NCI-H1105 treated with DMSO at 0.1 percent for 48 hours (cell line): ENCODE measurements at places on chromosomes 12 and 14.

DNA sequence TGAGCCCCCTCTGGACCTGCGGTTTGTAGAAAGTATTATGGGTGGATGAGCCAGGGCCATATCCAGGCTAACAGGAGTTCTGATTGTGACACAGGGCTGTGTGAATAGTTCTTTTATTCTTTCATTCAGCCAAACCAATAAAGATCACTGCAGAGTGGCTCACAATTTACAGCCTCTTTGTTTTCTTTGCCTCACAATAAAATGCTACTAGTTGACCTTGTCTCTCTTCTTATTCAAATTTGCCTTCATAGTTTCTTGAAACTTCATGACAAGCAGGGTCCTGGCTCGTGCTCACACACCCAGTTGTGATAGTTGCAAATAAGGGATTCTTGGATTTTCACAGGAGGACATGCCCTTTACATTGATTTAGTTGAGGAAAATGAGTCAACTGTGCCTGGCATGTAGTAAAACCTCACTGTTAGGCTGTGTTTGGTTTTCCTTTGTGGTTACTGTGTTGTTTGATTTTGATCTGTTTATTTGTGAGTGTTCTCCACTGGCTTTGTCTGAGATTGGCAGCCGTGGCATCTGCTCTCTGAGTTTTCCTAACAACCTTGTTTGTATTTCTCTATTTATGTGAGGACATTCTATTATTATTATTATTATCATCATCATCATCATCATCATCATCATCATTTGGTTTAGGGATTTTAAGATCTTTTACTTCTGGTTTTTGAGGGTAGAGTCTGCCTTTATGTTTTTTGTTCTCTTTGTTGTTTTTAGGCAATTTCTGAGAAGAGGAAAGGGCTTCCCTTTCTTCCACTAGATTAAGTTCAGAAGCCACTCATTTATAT lies 2.7 kb upstream of the KRT6B start:
- no peak for DNase-seq

DNA sequence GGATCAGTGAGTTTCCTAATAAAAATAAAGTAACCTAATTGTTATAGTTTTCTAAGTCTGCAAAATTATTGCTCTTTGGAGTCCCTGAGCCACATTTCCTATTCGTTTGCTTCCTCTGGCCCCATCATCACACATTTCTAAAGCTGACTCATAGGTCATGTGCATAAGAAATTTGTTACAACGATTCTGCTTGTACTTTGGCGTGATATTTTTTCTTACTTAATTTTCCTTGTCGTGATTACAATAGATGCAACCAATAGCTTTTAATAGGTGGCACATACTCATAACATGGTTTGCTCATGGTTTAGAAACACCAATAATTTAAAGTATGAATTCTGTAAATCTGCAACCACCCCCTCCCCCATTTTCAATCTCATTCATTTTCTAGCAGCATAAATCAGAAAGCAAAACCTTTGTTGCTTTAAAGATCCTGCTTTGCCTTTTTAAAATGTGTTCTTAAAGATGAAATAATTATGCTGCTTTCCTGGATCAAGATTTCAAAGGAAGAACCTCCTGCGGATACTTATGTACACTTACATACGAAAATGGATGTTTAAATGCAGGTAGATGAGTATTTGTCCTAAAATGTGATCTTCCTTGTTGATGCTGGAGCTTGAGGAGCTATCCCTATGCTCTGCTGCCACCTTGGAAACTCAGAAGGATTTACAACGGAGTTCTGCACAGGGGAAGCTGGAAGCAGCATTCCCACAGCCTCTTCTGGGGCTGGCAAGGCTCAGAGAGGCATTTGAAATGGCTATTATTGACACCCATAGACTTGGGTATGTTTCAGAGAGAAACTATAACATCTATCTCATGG lies 1.7 kb upstream of the FLRT2 start:
- DNase-seq = peak; percentile 36

DNA sequence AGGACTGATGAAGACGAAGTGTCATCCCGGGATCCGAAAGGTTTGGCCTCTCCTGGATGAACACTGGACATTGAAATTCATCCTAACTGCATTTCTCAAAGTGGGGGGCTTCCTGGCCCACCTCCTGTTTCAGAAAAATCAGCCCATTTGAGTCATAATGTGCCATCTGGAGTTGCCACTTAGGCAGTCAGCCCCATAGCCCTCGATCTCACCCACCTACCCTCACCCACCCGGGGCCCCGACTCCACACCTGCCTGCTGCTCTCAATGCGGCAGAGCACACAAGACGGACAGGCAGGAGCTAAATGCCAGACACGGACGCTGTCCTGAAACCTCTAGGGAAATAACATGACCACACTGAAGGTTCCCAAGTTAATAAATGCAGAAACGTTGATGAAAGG lies 12.6 kb downstream of the DLK1 start:
- no peak for DNase-seq

DNA sequence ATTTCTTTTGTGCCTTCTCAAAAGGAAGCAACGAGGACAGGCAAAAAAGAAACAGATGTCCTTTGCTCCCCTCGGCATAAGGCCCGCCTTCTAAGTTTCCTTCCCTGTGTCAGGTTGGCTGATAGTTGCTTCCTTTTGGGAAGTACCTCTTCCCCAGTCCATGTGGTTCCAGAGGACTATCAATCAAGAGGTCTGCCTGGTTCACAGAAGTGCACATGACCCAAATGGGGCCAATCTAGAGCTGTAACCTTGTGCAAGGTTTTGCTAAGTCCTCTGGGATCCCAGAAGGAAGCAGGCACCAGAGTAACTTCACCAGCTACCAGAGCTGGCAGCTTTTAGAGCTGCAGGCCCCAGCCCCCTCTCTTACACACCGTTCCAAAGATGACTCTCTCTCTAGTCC lies 42.6 kb downstream of the TMEM63C start:
- no peak for DNase-seq

DNA sequence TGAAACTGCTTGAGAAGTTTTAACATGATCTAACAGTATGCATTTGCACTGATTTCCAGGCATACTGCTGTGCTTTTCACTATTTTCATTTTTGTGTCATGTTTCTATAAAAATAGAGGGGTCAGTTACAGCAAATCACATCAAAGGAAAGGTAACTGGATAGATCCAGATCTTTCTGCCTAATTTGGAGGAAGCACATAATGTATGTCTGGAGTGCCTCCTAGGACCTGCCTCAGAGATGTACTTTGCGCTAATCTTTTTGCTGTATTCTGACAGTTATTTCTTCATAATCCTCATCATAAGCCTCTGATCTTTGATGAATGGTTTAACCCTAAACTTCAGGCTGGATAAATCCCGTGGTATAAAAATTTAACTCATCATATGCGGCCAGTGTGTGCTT lies 111.2 kb upstream of the NPAS3 start:
- no peak for DNase-seq

- no peak for DNase-seq
Observed at GRCh38 chr12:73612551-73612950, 925.1 kb upstream of the ATXN7L3B start.

GRCh38 chr14:74596741-74597450 lies 15.1 kb downstream of the LTBP2 start:
- no peak for DNase-seq

DNA sequence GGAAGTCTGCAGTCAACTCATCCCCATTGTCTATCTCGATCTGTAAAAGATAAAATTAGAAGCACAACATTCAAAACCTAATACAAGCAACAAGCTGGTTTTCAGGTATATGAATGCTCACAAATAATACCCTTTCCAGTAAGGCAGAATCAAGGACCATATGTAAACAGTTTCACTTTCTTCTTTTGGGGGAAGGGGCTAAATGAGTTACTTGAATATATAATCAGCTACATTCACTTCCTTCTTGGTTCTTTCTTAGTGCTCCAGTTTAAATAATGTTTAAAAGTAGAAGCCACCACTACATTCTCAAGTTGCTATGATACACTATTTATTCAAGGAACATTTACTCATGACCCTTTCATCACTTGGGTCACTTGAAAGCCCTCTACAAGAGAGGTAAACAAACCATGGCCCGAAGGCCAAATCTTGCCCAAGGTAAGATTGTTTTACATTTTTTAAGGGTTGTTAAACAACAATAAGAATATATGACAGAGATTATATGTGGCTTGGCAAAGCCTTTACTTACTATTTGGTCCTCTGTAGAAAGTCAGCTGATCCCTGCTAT lies 10.3 kb downstream of the TWF1 start:
- no peak for DNase-seq
